ENCODE measurements at places on chromosomes 1 and 21.
A peak's percentile ranks its signal among the peaks of the same experiment; 100 is the strongest.

GRCh38 chr1:107965110-107965991 is at the start of gene VAV3:
Gene VAV3 (minus strand): TSS chr1:107965180. CDS start chr1:107964869, 311 bp downstream.
- no peaks in the 10 kb centered on the region for H3K27me3 ChIP-seq
- H3K4me3 ChIP-seq: peak within 1 kb of the TSS; percentile 56
- H3K4me1 ChIP-seq: peaks cover 14% of the 10 kb centered on the region
- H3K27ac ChIP-seq: peak within 1 kb of the TSS; percentile 29

DNA sequence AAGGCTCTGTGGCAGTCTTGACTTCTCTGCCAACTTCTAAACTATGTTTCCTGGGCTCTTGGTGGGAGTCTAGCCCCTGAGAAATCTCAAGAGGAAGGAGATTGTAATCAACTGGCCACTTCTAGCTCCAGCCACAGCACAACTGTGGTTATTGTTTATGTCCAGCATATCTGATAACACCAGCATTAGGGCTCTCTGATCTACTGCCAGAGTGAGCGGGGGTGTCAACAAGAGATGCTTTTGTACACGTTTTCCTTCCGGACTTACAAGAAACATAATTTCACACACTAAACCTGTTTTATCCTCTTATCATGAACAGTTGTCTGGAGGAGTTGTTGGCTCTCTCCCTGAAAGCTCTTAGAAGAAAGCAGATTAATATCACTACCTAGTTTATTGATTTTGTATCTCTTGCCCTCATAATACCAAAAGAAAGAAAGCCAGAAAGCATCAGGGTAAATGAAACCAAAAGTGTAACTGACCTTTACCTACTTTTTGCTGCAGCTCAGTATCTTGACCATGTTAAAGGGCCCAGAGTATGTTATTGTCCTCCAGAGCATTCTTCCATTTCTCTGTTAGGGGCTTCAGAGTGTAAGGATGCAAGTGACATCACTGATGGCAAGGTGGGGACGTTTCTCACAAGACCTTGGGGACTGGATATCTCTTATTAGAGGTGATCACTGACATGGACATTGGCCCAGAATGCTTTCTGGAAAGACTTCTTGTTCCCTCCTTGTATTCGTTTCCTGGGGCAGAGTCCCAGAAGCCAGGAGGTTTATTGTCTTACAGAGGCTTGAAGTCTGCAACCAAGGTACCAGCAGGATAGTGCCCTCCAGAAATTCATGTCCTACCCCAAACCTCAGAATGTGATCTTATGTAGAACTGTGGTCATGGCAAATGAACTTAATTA is 9.6 kb upstream of the SH2D1B start:
- H3K27ac ChIP-seq: no peak overlapping the region
- no peaks in the 10 kb centered on the region for H3K4me1 ChIP-seq
- no peak overlapping the region for H3K4me3 ChIP-seq

DNA sequence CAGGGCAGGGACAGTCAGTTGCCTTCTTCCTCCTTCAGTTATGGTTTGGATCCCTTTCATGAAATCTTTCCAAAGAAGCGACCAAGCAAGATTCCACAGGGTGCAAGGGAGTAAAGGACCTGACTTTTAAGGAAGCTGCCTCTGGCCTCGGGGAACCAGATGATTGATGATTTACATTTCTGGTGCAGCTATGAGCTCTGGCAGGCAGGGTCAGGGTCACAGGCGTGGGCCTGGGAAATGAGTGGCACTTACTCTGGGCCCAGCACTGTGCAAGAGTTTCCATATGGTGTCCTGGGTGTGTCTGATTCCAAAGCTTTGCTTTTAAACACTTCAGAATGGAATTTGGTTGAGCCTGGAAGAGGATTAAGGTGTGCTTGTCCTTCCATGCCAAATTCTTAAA is 7.2 kb upstream of the CRABP2 start:
- no peak overlapping the region for H3K4me3 ChIP-seq
- H3K27me3 ChIP-seq: no peaks in the 10 kb centered on the region
- peak overlapping the region; percentile 95 for H3K27ac ChIP-seq
- peaks cover 57% of the 10 kb centered on the region for H3K4me1 ChIP-seq
- no peak for DNase-seq

DNA sequence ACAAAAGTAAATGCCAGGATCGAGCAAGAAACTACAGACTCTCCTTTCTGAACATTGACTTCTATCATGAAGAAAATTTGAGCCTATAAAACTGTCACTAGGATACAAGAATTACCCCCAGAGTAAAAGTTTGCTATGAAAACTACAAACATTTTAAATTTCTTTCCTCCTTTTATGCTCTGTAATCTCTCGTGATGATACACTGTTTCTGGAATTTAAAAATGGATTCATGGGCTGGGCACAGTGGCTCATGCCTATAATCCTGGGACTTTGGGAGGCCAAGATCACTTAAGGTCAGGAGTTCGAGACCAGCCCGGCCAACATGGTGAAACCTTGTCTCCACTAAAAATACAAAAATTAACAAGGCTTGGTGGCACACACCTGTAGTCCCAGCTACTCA is 181.3 kb downstream of the ZNF281 start:
- no peak overlapping the region for H3K27ac ChIP-seq
- no peaks in the 10 kb centered on the region for H3K36me3 ChIP-seq
- H3K4me1 ChIP-seq: no peaks in the 10 kb centered on the region
- no peak for DNase-seq

DNA sequence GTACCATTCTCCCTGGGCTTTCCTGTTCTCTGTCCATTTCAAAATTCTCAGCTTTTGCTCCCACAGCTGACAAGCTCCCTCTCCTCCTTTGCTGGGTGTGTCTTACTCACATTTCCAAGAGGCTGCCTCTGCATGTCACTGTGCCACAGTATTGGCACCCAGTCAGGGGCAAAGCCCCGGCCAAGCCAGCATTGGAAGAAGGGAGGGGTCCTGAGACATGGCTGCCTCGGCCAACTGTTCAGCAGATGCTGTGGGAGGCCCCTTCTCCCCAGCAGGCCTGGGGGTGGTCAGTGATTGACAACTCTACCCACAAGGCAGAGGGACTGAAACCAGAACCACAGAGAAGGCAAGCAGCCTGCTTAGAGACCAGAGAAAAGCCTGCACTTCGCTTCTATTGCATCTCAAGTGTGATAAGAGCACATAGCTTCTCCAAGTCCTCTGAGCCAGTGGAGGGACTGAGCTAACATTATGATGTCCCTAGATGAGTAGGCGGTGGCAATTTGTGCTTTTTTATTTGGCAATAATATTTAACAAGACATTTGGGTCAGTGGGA is 294.1 kb downstream of the SIPA1L2 start:
- no peak overlapping the region for H3K4me3 ChIP-seq
- DNase-seq: no peak
- no peak overlapping the region for H3K27ac ChIP-seq
- no peaks in the 10 kb centered on the region for H3K27me3 ChIP-seq
- H3K4me1 ChIP-seq: peaks cover 12% of the 10 kb centered on the region
- H3K36me3 ChIP-seq: no peaks in the 10 kb centered on the region

- peaks cover 78% of the 10 kb centered on the region for H3K4me1 ChIP-seq
- no peaks in the 10 kb centered on the region for H3K27me3 ChIP-seq
- H3K36me3 ChIP-seq: no peaks in the 10 kb centered on the region
- no peak for DNase-seq
Observed at GRCh38 chr21:37459575-37459974, 93.0 kb downstream of the DYRK1A start.

DNA sequence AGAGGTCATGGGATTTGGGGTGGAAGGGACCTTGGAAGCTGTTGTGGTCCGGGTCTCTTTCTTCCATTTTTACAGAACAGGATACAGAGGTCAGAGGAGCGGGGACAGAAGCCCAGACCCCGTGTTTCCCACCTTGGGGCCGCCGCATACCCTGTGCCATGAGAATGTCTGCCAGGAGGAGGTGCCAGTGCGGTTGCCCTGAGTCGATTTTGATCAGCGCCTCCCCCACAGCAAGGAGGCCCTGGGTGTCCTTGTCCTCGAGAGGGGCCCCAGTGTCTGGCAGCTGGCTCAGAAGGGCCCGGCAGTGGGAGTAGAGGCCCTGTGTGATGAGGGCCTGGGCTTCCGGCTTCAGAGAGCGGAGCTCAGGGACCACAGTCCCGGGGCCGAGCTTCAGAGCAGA is 12.3 kb upstream of the MMEL1 start:
- no peaks in the 10 kb centered on the region for H3K27me3 ChIP-seq
- no peak for DNase-seq
- H3K36me3 ChIP-seq: no peaks in the 10 kb centered on the region
- H3K4me3 ChIP-seq: no peak overlapping the region

GRCh38 chr21:16583556-16583955 is 853.8 kb downstream of the USP25 start:
- no peak for DNase-seq
- no peaks in the 10 kb centered on the region for H3K36me3 ChIP-seq
- no peaks in the 10 kb centered on the region for H3K27me3 ChIP-seq
- no peak overlapping the region for H3K4me3 ChIP-seq

- DNase-seq: no peak
- H3K4me3 ChIP-seq: no peak overlapping the region
- no peaks in the 10 kb centered on the region for H3K36me3 ChIP-seq
- no peaks in the 10 kb centered on the region for H3K4me1 ChIP-seq
Observed at GRCh38 chr1:2086446-2087078, 36.4 kb downstream of the PRKCZ start.

DNA sequence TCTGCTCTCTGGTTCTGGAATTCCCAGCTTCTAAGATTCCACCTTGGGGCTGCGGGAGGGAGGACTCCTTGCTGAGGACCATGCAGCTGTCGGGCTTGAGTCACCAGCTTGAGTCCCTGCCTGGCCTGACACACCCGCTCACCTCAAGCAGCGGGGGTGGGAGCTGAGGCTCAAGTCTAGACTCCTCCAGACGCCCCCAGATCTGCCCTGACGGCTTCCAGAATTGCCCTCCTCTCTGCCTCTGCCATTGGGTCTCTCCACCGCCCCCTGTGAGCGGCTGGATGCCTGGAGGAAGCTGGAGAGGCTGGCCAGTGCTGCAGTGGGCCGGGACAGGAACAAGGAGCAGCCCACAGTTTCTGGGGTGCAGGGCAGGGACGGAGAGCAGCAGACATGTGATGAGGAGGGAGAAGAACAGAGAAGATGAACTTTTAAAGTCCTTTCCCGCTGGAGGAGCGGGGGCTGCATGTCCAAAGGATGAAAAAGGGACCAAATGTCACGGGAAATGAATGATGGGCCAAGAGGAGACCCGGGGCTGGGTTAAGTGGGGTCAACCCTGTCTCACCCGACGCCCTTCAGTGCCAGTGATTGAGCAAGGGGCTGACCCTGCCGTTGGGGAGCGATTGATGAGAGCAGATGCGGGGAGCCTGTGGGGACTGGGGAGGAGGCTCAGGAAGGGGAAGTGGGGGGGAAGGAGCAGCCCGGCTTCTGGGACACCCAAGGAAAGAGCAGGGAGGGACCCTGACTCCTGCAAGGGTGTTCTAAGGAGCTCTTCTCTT is 13.5 kb downstream of the CRABP2 start:
- peak overlapping the region; percentile 52 for H3K27ac ChIP-seq
- H3K4me1 ChIP-seq: peaks cover 57% of the 10 kb centered on the region
- H3K4me3 ChIP-seq: no peak overlapping the region
- DNase-seq: no peak
- H3K36me3 ChIP-seq: no peaks in the 10 kb centered on the region

- H3K4me1 ChIP-seq: peaks cover 58% of the 10 kb centered on the region
- no peaks in the 10 kb centered on the region for H3K27me3 ChIP-seq
- H3K36me3 ChIP-seq: peaks cover 8% of the 10 kb centered on the region
- H3K4me3 ChIP-seq: peak overlapping the region; percentile 99
Observed at GRCh38 chr1:29180497-29181412, 945 bp downstream of the SRSF4 start.

DNA sequence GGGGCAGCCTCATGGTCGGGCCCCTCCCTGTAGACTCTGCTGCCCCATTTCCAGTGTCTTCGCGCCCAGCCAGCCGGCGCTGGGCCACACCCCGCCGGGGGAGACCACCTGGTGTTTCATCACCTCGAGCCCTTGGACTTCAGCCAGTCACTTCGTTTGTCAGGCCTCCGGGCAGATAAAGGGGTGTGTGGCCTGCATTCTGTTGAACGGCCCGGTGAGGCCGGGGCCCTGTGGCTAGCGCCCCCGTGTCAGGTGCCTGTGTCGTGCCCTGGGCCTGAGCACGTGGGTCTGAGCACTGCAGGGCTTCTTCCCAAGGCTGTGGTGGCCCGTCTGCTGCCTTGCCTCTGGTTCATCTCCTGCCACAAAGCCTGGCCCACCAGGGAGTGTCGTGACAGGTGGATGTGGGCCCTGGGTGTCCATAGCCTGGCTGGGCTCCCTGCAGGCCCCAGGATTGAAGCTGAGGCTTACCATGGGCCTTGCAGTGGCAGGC is 65.2 kb upstream of the DIP2A start:
- no peaks in the 10 kb centered on the region for H3K27me3 ChIP-seq
- peaks cover 44% of the 10 kb centered on the region for H3K36me3 ChIP-seq
- H3K4me3 ChIP-seq: no peak overlapping the region
- DNase-seq: no peak
- peaks cover 16% of the 10 kb centered on the region for H3K4me1 ChIP-seq
- H3K27ac ChIP-seq: peak overlapping the region; percentile 61

DNA sequence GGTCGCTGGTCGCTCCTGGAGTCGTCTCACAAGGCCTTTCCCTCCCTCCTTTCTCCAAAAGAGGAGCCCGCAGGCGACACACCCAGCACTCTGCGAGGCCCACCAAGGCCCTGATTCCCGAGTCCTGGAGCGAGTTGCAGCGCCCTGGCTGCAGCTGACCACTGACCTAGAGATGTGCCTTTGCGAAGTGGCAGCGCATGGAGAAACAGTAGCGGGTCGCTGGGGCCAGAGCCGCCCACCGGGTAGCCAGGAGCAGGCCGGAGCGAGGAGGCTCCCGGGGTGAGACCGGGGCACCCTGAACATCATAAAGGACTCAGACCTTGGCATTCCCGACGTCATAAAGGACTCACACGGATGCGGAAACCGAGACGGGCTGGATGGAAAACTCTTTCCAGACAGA is 10.3 kb upstream of the NBPF11 start:
- H3K4me3 ChIP-seq: no peak overlapping the region
- H3K36me3 ChIP-seq: no peaks in the 10 kb centered on the region
- H3K27ac ChIP-seq: no peak overlapping the region
- H3K4me1 ChIP-seq: no peaks in the 10 kb centered on the region

DNA sequence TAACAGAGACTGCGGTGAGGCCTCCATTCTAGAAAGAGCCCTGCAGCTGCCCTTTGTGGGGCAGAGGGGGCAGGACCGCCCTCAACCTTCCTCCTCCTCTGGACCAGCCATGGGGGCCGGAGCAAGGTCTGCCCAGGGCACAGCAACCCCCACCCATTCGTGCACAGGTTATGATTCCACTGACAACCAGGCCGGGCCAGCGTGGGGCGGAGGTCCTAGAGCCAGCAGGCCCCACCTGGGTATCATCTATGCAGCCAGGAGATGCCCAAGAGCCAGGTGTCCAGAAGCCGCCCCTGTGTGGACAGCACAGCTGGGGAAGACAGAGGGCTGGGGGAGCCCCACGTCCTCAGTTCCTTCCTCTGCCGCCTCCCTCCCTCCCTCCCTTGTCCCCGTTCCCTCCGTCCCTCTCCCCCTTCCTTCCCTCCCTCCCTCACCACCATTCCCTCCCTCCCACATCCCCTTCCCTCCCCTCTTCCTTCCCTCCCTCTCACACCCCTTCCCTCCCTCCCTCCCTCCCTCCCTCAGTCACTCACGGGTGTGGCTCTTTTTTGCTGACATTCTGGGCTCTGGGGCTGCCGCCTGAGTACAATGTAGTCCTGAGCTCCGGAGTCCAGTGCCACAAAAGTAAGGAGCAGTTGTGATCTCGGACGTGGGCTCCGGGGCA is 12.3 kb downstream of the RNF223 start:
- H3K4me3 ChIP-seq: no peak overlapping the region
- H3K27ac ChIP-seq: no peak overlapping the region
- peaks cover 5% of the 10 kb centered on the region for H3K27me3 ChIP-seq
- DNase-seq: no peak
- H3K4me1 ChIP-seq: peaks cover 38% of the 10 kb centered on the region
- no peaks in the 10 kb centered on the region for H3K36me3 ChIP-seq

- H3K4me1 ChIP-seq: peaks cover under 1% of the 10 kb centered on the region
- H3K4me3 ChIP-seq: no peak overlapping the region
- H3K27ac ChIP-seq: no peak overlapping the region
- H3K27me3 ChIP-seq: no peaks in the 10 kb centered on the region
- DNase-seq: no peak
- no peaks in the 10 kb centered on the region for H3K36me3 ChIP-seq
Observed at GRCh38 chr21:41147096-41147978, 20.6 kb upstream of the BACE2 start.

Data from vagina (tissue), 2 donors.